Fibroblast of skin of right biceps (primary cell): ENCODE measurements at places on chromosomes 1 and 21.
A peak's percentile ranks its signal among the peaks of the same experiment; 100 is the strongest.

GRCh38 chr1:3070644-3071564 lies 1.9 kb downstream of the PRDM16 start:
- no peak for DNase-seq

DNA sequence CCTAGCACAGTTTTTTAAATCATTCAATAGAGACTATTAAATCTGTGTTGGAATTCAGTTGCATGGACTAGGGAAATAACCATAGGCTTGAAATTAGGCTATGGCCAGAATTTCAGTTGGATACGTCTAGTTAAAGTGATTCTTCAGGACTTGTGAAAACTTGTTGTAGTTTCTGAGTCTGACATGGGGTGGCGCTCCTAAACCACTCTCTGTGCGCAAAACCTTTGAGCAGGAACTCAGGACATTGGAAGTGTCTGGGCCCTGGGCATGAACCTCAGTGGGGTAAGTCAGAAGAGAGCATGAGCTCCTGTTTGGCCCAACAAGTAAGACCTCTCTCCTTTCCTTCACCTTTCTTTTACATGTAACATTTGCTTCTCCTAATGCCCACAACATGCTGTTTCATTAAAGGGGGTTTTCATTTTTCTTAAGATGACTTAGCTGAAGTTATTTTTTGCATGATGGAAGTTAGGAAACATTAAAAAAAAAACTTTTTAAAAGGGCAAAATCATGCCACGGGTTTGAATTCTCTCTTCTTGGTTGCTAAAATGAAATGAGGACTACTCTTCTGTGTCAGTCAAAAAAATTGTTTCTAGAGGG lies 17.1 kb upstream of the CCDC190 start:
- DNase-seq: peak; percentile 77

- DNase-seq: peak; percentile 17
These were observed 35.2 kb downstream of the TP53BP2 start for GRCh38 chr1:223810586-223810985.

GRCh38 chr1:167501515-167502191 lies 16.7 kb downstream of the CD247 start:
- DNase-seq: no peak

- no peak for DNase-seq
These were observed 54.5 kb downstream of the LGR6 start for GRCh38 chr1:202247837-202248795.

DNA sequence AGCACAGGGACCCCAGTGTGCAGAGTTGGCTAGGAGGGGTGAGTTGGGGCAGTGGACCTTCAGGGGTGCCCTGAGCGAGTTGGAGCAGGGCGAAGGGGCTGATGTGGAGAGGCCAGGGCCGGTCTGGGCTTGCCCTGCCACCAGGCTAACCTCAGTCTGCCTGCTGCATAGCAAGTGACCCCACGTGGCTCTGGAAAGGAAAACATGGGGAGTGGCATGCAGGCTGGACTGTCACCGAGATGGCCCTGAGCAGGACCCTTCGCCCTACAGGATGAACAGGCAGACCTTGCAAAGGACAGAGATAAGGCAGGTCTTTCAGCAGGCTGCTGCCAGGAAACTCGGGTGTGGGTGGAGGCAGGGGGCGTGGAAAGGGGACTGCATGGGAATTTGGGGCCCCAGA lies 51.5 kb downstream of the FOXO6 start:
- no peak for DNase-seq

GRCh38 chr1:9385801-9386573 lies 93.3 kb downstream of the SPSB1 start:
- no peak for DNase-seq

DNA sequence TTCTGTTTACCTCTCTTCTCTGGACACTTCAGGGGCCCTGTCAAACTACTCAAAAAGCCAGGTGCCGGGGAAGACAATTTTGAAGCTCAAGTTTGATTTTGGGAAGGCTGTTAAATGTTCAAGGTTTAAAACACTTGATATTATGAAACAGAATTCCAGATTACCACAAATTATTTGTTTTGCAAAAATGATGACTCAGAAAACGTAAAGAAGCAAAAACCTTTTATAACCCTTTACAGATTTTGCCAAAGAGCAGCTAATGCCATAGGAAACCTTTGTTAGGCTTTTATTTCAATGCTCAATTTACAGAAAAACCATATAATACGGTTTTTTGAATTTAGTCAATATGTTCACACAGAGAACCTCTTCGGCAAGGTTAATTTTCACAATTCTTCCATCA lies 593.4 kb upstream of the ZP4 start:
- DNase-seq: peak; percentile 41

- DNase-seq: peak; percentile 9
These were observed 40.2 kb upstream of the VWA5B1 start for GRCh38 chr1:20250340-20250989.

GRCh38 chr1:179166663-179167417 lies 62.6 kb downstream of the ABL2 start:
- peak; percentile 82 for DNase-seq

- no peak for DNase-seq
These were observed 7.3 kb upstream of the UTS2 start for GRCh38 chr1:7860130-7860529.

- DNase-seq: no peak
These were observed 34.5 kb downstream of the NTNG1 start for GRCh38 chr1:107175102-107175909.

GRCh38 chr1:246404078-246404477 lies 103.0 kb downstream of the SMYD3 start:
- DNase-seq: peak; percentile 7

- peak; percentile 52 for DNase-seq
These were observed 93.2 kb upstream of the KCTD3 start for GRCh38 chr1:215473943-215474342.

DNA sequence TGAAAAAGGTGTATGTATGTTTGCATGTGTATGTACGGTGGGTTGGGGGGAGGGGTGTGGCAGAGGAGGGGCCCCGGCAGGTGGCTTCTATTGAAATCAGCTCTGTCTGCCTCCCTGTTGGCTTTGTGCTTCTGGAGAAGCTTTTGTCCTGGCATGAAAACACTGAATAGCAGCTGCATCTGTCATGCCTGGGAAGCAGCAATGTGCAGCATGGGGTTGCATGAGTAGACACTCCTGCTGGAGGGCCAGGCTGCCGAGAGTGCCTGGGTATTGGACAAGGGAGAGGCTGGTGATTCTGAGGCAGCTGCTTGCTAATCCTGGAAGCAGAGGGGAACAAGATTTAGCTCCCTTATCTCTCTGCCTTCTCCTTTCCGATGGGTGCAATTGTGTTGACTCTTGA lies 20.5 kb downstream of the MAPKAPK2 start:
- peak; percentile 72 for DNase-seq

GRCh38 chr1:41427122-41427913 lies 57.2 kb downstream of the EDN2 start:
- peak; percentile 31 for DNase-seq

DNA sequence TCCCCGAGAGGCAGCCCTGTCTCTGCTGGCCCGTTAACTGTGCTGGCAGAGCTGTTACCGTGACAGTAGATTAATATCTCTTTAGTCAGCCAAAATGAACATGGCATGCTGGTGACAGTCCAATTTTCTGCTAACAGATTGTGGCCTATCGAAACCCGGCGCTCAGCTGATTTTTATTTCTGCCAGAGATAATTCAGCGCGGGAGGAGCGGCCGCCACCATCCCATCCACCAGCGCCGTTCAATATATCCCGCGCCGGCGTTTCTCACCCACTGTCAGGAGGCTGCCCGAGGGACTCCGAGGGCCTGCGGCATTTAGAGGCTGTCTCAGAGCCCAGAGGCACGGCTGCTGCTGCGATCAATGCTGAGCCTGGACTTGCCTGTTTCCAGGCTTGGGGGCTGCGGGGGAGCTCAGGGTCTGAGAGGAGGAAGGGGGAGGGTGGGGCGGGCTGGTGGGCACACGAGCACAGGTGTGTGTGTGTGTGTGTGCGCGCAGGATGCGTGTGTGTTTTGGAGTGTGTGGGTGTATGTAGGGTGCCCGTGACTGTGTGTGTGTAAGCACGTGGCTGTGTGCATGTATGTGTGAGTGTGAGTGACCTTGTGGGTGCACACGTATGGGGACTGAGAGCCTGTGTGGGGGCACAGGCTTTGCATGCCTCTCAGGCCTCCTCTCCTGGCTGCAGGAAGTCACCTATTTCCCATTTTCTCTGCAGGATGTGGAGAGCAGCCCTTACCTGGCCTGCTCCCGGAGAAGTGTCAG lies 109.7 kb upstream of the ACTRT2 start:
- DNase-seq: no peak

DNA sequence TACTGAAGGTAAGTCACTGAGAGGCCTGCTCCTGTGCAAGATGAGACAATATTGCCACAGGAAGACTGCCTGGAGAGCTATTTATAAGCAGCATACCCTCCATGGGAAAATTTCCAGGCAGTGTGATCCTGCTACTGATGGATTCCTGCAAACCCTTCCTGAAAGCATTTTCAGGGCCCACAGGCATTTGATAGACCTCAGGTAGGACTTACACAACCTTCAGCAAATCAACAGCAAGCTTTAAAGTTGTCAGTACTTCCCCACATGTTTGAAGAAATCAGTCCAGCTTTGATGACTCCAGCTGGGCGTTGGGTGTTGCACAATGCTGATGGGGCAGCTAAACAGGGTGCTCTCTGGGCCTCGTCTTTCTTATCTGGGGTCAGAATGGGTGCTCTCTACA lies 108.8 kb downstream of the PLXNA2 start:
- DNase-seq: peak; percentile 31

GRCh38 chr1:22221233-22221780 lies 78.4 kb upstream of the WNT4 start:
- no peak for DNase-seq

- DNase-seq: no peak
These were observed 80.3 kb downstream of the SCMH1 start for GRCh38 chr1:41161846-41162245.

DNA sequence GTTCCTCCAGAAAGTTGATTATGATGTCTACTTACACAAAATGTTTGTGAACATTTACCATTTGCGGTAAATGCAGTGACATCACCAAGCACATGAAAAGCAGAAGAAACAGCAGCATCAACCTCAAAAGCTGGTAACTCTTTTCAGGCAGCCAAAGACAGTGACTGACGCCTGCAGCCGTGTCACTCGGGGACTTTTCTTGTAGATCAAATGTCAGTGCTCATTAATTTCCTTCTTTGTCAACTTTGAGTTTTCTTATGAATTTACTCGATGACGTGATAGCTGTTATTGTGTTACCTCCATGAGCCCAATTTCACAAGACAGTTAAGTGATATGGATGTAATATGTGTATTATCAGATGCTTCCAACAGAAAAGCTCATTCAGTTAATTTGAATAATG lies 92.5 kb downstream of the RIPK4 start:
- DNase-seq: no peak

- no peak for DNase-seq
These were observed at the start of gene ATP6V1G3 for GRCh38 chr1:198540580-198540979. Gene ATP6V1G3 (minus strand): TSS chr1:198540680. CDS start chr1:198540650, 30 bp downstream.

DNA sequence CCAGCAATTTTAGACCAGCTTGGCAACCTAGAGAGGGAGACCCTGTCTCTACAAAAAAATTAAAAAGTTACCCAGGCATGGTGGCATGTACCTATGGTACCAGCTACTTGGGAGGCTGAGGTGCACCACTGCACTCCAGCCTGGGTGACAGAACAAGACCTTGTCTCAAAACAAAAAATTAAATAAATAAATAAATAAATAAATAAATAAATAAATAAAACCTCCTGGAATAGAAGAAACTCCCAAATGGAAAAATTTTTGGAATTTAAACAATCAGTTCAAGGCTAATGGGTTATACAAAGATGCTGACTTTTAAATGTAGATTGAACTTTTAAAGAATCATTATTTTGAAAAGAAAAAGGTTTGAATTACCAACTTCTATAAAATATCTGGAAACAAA lies 22.2 kb downstream of the UBR4 start:
- no peak for DNase-seq

- peak; percentile 59 for DNase-seq
These were observed 145.3 kb downstream of the TNFSF18 start for GRCh38 chr1:172905452-172905851.

GRCh38 chr1:220789532-220790147 lies 2.9 kb downstream of the MTARC1 start:
- DNase-seq: no peak

DNA sequence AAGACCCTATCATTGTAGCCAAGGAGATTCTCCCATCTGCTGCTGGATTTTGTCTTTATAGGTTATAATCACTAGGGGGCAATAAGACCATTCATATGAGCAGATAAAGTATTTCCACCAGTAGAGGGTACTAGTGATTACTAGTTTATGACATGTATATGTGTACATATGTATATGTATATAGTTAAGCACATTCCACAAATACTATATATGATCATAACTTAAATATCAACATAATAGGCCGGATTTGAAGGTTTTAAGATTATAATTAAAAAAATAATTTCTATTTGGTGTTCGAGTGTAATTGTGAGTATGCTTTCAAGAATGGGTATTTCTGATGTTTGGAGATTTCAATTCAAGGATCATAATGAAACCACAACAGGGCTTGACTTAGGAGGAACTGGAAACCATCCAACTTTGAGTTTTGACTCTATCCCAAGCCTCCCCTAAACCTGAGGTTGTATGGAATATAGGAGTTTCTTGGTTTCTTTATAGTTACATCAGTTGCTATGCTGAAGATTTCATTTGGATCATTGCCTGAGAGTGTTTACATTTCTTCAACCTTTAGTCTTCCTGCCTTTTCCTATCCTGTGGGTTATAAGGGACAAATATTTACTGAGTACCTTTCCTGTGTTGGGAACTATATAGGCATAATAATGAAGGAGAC lies 16.9 kb downstream of the TCEANC2 start:
- peak; percentile 68 for DNase-seq

DNA sequence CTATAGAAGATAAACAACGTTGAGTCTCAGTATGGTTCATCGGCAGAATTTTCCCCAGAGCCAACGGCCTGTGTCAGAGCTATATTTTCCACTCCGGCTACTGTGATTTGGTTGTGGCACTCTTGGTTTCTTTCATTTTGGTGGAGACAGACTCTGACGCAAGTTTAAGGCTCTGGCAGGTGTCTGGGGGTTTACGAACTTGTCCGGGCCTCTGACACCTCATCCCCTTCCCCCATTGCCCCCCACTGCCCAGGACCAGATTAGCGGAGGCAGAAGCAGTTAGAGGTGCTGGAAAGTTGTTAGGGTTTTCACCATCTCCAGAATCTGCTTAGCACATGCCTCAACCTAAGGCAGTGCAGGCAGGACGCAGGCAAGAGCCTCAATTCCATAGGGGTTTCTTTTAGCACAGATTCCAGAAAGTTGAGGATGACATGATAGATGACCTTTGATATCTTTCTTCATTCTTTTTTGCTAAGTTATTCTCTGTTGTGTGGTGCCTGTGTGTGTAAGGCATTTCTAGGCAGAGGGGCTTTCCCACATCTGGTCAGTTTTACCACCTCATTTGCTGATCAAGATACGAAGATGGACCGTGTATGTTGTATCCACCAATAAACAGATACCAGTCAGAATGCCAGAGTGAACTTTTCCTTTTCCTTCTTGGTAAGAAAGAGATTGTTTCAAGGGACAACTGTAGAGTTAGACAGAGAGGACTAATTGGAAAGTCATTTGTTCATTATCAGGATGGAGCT lies 18.4 kb upstream of the IL10 start:
- DNase-seq: no peak

DNA sequence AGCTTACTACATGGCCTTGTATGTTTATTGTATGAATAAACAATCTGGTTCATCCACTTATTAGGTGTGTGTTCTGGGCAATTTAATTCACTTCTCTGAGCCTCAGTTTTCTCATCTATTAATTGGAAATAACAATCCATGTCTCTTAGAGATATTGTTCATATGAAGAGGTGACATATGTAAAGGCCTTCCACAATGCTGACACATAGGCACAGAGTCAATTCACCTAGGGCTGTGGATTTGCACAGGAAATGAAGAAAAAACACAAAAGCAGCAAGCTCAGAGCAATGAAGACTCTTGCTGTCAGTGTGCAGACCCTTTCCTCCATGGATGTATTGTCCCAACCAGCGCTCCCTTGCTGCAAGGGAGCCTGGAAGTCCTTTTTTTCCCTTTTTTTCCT lies 195.2 kb upstream of the CAMK1G start:
- no peak for DNase-seq
